Left lung (tissue), 14 donors: ENCODE measurements at places on chromosomes 13 and 19. TPM values are rescaled to one million over a fixed set of nuclear protein-coding genes. Genes with fewer than 3 reads are reported as not detected.

IZUMO2 gene
- polyA plus RNA-seq, result 0.82 TPM

LIM2 gene
- not detected for polyA plus RNA-seq

GRCh38 chr13:43058318-43058674, 34.9 kb downstream of the DNAJC15 start:
- DNase-seq, result no peak

DNA sequence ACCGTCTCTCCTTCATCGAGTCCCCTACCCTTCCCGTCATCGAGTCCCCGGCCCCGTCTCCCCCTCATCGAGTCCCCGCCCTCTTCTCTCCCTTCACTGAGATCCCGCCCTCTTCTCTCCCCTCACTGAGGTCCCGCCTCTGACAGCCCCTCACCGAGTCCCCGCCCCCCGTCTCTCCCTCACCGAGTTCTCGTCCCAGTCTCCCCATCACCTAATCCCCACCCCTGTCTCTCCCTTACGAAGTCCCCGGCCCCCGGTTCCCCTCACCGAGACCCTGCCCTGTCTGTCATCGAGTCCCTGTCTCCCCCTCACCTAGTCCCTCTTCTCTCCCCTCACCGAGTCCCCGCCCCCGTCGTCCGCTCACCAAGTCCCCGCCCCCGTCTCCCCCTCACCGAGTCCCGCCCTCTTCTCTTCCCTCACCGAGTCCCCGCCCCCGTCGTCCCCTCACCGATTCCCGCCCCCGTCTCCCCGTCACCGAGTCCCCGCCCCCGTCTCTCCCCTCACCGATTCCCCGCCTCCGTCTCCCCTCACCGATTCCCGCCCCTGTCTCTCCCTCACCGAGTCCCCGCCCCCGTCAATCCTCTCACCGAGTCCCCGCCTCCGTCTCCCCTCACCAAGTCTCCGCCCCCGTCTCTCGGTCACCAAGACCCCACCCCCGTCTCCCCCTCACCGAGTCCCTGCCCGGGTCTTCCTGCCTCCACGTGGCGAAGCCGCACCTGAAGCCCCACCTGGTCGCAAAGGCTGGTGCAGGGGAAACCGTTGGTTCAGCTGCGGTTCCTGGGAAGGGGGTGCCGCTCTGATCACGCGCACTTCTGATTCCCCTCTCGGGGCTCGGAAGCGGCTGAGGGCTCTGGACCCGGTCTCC, 23.9 kb upstream of the ZNF846 start:
- peak; percentile 95 for DNase-seq

GRCh38 chr13:79423801-79424642, 18.0 kb upstream of the RBM26 start:
- DNase-seq, result no peak

DNA sequence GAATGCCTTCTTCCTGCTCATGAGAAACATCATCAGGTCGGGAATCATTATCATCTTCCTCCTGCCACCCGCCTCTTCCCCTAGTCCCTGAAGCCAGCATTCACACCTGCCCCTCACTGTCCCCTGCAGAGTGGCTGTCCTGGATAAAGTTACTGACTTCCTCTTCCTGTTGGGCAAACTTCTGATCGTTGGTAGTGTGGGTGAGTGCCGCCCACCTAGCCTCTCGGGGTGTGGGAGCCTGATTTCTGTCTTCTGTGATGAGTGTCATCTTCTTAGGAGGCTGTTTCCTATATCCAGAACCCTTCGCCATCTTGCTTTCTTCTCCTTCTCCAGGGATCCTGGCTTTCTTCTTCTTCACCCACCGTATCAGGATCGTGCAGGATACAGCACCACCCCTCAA, 12.5 kb downstream of the SLC44A2 start:
- DNase-seq, result no peak

DNA sequence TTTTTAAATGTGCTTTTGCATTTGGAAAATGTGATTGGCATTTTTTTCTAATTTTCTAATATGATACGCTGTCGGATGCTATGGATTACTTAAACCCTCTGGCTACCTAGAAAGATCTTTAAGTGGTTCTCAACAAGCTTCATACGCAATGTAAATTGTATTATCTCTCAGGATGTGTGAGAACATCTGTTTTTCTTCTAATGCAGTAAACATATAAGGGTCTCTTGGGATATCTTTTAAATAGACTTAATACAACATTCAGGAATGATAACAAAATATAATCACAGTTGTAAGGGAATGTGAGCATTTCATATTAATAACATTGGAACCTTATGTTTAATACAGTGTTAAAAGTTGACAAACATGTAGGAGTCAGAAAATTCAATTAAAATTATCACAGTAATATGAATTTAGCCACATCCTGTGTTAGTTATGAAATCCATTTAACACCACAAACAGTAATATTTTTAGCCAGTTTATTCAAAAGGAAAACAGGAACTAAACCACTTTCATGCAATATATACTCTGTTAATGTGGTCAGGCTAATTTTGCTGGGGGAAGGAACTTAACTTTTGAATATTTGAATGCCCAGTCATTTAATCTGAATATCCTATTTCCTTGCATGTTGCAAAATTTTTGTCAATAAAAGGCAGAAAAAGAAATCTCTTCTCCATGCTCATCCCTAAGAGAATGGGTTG, 15.0 kb upstream of the ALOX5AP start:
- DNase-seq, result no peak

DNA sequence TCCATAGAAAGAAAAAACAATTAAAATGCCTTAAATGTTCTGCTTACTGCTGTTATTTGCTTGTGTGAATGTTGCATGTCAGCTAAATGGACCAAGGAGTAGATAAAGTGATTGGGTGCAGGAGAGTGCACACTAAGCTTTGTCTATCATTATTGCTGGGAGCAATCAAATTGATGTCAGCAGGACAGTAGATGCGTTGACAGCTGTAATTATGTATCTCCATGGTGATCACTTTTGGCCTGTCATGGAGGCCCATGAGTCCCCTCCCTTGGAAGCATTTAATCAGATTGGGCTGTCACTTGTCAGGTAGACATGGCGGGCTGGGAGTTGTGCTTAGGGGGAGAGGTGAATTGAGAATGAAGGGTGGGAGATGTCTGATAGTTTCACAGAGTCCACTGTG, 215.3 kb downstream of the PCCA start:
- DNase-seq, result no peak
